M059J (cell line): ENCODE measurements at places on chromosomes 2 and 18. TPM values are rescaled to one million over a fixed set of nuclear protein-coding genes. Genes with fewer than 3 reads are reported as not detected.

The OR6B2 gene
- not detected in 2 replicates for total RNA-seq

The VPS4B gene
- 40.9 and 48.3 TPM in 2 replicates for total RNA-seq

DNA sequence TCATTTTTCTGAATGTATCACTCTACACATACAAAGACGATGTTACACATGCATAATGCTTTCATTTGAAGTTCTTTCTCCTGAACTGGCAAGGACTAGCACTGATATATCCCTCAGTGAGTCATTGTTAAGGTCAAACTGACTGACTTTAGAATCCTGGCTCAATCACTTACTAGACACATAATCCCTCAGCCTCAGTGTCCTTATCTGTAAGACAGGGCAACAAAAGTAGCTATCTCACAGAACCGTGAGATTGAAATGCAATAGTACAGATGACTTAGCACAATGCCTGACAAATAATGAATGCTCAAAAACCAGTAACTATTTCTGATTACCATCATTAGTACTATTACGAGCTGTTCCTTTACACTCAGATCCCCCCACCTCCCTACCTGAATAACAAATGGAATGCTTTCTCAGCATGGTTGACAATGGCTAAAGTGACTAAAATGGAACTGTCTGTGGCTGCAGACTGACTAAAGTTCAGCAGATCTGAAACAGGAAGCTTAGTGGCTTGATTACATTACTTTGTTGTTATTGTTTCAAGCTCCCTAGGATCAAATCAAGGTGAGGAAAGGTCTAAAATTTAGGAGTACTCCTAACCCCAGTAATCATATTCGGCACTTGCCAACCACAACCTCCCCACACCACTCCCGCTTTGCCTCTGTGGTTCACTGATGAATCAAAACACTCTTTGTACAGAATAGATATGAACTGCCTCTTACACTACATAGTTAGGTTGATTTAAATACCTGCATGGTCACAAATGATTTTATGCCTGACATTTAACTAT is 35.8 kb upstream of the CACNB4 start:
- peak; percentile 14 for DNase-seq

The HOXD13 gene
- total RNA-seq: 2.1 and 3.6 TPM in 2 replicates

The PPM1B gene
- total RNA-seq: 32.2 and 33.1 TPM in 2 replicates

The HOXD12 gene
- total RNA-seq: 0.12 TPM in 1 of 2 replicates, not detected in the other

The RUFY4 gene
- total RNA-seq: not detected in 2 replicates

- DNase-seq: no peak
Observed at GRCh38 chr2:121064186-121064585, 220.8 kb downstream of the TFCP2L1 start.

- DNase-seq: peak; percentile 82
Observed at GRCh38 chr2:227411320-227411989, 23.7 kb upstream of the SCYGR1 start.

The GREB1L gene
- total RNA-seq: 3.9 and 8.9 TPM in 2 replicates

The RBM44 gene
- 0.02 TPM in 1 of 2 replicates, not detected in the other for total RNA-seq

GRCh38 chr2:42902939-42903709 is 110.7 kb upstream of the HAAO start:
- DNase-seq: no peak

The IL36G gene
- total RNA-seq: not detected in 2 replicates
